Suprapubic skin (tissue), 4 donors: ENCODE measurements at places on chromosomes 3 and 15.

- peak; percentile 62 for DNase-seq
Measured at GRCh38 chr15:31206386-31207181, 105.1 kb upstream of the TRPM1 start.

DNA sequence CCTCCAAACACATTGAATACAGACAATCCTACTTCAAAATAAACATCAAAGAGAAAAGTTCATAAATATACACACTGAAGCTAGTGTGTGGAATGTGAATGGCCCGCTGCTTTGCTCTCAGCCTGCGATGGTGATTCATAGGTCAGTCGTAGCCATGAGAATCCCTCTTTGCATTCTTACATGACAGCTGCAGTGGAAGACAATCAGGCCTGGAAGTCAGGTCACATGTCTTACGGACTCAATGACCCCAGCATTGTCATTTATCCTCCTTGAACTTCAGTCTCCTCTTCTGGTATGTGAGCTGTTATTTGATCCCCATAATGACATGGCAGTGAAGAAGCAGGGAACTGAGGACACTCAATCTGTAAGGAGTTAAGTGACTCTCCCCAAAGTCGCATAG, 217.8 kb upstream of the EOMES start:
- DNase-seq, result no peak

DNA sequence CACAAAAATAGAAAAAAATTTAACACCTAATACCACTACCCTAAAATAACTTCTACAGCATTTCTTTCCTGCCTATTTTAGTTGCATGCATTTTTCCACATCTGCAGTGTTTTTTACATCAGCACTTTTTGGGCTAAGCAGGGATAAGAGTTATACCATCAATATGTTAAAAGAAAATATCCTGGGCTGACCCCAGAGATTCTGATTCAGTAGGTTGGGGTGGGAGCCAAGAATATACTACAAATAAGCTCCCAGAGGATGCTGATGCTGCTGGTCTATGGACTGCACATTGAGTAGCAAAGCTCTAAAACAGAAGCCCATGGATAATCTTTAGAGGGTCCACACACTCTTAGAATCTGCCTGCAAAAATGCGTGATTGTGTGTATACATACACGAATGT, 14.8 kb downstream of the FYCO1 start:
- no peak for DNase-seq

GRCh38 chr3:63877737-63878393, 14.2 kb downstream of the ATXN7 start:
- no peak for DNase-seq

DNA sequence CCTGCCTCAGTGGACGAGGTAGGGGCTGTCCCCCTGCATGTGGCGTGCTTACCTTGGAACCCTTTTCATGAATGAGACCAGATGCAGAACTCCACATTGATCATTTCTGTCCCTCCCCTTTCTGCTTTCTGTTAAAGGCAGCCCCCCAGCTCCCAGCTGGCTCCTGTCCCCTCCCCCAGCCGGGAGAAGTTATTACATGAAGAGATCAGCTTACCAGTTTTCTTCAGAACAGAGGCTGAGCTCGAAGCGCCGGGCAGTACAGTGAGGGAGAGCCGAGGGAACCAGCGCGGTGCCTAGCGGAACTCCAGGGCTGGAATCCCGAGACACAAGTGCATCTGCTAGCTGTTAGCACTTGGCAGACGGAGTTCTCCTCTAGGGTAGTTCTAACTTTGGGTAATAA, 263.3 kb upstream of the NR2E3 start:
- no peak for DNase-seq

GRCh38 chr3:53198256-53198977, 37.4 kb downstream of the PRKCD start:
- DNase-seq, result no peak
